Brain (organoid and tissue), 16 donors: ENCODE measurements at places on chromosomes 6 and 20.

DNA sequence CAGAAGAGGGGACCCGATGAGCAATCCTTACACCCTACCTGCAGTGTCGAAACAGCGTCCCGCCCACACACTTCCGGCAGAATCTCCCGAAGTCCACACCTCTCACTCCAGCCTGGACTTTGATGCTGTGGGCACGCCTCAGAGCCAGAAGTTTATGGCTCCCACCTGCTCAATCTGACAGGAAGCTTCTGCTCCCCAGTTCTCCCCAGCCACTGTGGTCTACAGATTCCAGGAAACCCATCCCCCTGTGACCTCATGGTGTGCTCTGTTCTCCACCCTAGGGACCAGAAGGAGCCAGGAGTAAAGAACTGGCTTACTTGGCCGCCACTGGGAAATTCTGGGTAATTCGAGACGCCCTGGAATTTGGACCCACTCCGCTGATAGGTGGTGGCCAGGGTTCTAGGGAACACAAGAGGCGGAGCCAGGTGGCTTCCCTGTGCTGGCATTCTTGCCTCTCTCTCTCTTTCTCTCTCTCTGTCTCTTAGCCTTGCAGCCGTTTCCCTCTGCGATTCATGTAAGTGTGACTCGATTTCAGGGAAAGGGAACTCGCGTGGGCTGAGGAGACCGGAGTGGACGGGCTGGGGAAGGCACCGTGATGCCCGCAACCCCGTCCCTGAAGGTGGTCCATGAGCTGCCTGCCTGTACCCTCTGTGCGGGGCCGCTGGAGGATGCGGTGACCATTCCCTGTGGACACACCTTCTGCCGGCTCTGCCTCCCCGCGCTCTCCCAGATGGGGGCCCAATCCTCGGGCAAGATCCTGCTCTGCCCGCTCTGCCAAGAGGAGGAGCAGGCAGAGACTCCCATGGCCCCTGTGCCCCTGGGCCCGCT lies at the start of gene TRIM15:
TSS of gene TRIM15 (plus strand) at position 457 of the 828 bp plus-strand sequence. CDS start at position 596, 139 bp downstream.
- DNase-seq: no peak

DNA sequence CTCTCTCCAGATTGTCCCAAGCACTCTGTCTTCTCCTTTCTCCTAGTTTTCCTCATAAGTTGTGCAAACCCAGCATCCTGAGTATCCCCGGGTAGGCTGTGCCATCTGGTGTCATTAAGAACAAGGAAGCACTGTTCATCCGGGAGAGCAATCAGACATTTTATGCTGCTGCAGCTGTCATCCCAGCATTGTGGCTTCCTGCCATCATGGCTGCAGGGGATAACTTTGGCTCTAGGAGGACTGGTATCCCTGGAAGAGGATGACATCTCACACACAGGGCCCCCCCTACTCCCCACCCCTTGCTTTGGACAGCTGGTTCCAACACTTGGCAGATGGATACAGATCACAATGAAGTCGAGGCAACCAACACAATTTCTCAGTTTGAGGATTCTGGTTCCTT lies 1195.1 kb upstream of the MAP3K7 start:
- peak; percentile 82 for DNase-seq

GRCh38 chr6:5468586-5468985 lies 207.3 kb downstream of the FARS2 start:
- no peak for DNase-seq

GRCh38 chr6:38040254-38040653 lies 220.7 kb downstream of the ZFAND3 start:
- DNase-seq: no peak

DNA sequence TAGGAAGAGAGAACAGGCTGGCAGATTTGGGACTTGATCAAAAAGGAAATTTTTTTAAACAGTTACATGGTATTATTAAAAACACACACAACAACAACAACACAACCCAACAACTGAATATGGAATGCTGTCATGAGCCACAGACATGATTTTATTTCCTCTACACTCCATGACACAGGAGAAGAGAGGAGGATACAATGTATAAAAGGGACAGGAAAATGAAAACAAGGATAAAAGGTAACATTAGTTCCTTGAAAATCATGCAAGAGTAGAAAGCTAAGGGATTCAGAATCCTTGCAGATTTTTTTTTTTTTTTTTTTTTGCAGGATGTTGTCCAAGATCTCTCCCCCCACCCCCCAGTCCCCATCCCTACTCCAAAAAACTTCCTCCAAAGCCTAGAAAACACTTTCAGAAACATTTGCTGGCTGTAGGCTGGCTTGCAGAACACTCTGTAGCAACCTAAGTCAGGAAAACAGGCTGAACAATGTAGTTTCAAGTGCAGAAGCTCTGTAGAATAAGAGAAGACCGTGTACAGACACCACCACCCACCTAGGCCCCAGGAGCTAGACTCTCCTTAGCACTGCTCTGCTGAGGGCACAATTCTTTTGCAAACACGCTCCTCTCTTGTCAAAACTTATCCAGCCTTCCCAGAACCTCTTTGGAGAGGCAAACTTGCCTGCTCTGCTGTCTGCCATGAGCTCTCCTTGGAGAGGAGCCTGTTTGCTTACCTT lies 845 bp downstream of the ZMYND8 start:
- DNase-seq: peak; percentile 60

DNA sequence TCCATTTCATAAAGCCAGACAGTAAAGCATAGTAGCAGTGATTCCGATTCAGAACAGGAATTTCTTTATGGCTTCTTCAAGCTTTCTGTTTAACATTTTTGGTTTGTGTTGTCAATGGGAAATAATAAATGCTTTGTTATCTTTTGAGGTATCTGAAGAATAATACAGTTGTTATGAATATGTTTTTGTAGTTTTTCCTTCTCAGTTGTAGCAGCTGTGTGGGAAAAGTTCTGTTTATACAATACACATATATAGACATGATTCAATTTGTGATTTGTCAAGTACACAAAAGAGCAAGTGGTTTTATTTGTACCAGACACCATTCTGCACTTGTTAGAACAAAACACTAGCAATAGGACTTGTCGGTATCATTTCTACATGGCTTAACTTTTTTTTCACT lies 96.6 kb downstream of the CDYL start:
- DNase-seq: no peak

- DNase-seq: no peak
Measured at GRCh38 chr6:153108315-153108714, 22.8 kb downstream of the RGS17 start.

DNA sequence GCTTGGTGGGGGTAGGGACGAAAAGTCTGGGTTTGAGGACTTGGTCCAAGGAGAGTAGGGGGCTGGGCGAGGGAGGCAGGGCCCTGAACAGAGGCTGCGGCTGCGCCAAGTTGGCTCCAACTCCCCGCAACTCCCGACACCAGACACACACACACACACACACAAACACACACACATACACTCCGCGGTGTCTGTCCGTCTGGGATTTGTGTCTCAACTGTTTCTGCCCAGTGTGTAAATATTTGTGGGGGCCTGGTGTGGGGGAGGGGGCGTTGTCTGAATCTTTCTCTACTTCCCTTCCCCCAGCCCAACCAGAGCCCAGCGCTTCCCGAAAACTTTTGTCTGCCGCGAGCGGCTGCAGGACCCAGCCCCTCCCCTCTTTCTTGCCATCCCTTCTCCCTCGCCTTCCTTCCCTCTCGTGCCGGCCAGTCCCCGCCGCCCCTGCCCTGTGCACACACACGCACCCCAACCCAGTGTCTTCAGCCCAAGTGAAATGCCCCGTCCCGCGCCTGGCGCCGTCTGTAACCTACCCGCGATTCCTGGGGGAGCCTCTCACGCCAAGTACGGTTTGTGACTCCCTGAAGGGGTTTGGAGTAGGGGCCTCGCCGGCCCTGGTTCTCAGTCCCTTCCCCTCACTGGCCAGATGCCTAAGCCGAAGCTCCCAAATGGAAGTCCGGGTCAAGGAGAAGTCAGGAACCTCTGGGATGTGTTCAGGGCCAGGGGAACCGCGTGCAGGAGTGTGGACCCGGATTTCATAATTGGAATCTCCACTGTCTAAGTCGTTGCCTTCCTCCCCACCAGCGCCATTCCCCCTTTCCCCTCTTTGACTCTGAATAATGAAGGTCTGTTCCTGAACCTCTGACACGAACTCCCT lies 904 bp downstream of the MDFI start:
- peak; percentile 64 for DNase-seq

- no peak for DNase-seq
Measured at GRCh38 chr20:60761056-60761455, 491.0 kb upstream of the CDH4 start.

DNA sequence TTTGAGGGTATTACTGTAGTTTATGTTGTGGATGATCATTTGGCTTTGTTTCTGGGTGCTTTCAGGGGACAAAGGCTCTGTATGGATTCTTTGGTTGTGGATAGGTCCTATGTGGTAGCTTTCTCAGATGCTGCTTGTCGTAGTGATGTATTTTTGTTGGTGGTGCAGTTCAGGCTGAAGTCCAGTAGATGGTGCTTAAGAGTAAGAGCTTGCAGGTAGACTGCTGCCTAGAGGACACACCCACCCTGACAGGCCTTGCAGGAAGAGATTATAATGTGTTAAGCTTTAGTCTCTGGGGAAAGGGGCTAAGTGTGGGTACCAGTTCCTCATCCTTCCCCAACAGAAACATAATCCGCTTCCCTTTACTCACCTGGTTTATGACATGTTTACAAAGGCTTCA lies 62.6 kb upstream of the ADGRB3 start:
- no peak for DNase-seq

- DNase-seq: peak; percentile 15
Measured at GRCh38 chr6:53313784-53314400, 34.9 kb downstream of the ELOVL5 start.

GRCh38 chr6:20791944-20792343 lies 257.7 kb downstream of the CDKAL1 start:
- no peak for DNase-seq

- DNase-seq: no peak
Measured at GRCh38 chr20:32461836-32462600, 103.9 kb downstream of the ASXL1 start.

DNA sequence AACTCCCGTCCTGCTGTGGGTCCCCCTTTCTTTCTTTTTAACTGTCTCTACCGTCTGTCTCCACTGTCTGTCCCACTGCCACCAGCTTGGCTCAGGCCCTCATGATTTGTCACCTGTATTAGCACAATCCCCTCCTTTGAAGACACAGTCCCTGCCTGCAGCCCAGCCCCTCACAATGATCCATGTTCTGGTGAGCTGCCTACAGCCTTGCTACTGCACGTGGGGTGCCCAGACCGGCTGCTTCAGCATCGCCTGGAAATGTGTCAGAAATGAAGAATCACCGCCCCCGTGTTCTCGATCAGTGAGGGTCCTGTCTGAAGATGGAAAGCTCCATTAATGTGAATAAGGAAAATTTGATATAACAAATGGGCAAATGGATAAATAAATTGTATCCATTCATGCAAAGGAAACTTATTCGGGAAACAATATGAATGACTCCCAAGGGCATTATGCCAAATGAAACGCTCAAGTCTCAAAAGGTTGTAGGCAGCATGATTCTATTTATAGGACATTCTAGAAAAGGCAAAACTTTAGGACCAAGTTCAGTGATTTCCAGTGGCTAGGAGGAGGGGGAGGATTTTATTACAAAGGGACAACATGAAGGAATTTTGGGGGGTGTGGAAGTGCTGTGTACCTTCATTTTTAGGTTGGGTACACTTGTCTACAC lies 59.4 kb upstream of the CD83 start:
- no peak for DNase-seq

DNA sequence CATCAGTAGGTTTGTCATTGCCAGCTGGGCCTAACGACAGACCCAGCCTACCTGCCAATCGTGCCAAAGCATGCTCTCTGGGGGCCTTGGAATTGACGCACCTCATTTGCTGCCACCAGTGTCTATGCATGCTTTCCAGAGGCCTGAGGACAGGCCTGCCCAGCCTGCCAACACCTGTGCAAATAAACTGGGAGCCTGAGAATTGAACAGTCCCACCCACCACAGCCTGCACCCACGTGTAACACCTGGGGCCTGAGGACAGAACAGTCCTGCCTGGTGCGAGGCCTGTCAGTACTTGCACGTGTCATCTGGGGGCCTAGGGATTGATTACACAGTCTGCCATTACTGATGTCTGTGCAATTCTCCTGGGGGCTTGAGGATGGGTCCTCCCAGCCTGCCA lies 6.2 kb upstream of the RNF217 start:
- no peak for DNase-seq

GRCh38 chr20:58227391-58228102 lies 906 bp downstream of the ANKRD60 start:
- DNase-seq: no peak

DNA sequence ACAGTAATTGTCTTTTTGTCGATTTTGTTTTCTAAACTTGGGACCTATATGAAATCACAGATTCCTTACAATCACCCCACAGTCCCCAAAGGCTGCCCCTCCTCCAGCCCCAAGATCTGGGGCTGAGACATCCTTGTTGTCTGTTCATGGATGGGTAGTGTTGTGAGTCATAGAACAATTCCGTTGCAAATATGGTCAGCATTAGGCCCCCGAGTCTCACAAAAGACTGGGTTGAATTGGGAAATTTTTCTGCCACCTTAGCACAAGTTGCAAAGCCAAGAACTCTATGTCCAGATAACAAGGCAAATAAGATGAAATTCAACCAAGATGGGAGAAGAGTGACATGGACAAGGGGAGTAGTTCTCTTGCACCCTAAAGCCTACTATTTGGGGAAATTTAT lies 10.5 kb upstream of the TAB2 start:
- DNase-seq: no peak

DNA sequence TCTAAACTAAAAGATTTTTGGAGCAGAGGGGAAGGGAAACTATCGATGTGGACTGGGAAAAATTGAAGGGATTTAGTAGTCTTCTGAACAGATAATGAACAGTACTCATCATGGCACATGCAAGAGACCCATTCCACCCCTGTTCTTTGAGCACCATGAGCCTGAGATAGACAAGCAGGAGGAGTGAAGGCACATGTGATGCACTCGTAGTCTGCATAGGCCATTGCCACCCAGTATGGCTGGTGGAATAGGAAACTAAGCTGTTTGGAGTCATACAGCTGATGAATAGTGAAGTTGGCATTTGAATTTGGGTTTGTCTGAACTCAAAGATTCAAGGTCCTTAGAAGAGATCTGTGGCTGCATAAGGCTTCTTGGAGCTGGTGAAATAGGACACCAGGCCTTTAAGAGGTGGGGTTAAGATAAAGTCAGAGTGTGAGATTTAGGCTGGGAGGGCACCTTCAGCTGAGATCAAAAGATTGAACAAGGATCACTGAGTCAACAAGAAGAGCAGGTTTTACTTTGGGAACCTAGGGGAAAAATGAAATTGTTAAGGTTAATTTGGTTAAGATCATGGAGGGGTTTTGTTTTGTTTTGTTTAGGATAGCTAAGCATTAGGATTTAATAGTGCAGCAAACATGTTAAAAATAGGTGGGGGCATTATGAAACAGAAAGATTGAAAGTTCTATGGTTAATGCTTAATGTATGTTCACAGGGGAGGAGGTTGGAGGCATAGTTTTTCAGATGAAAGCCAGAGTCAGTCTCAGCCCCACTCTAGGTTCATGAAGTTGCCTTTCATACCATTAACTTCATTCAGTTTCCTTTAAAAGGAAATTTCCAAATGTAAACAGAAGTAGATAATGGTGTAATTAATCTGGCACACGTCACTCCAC lies 148.8 kb downstream of the ARID1B start:
- no peak for DNase-seq

GRCh38 chr6:118281291-118281690 lies 266.8 kb upstream of the PLN start:
- no peak for DNase-seq
